ENCODE measurements at places on chromosomes 2 and 18.

- no peak for DNase-seq
Measured at GRCh38 chr2:26185304-26185928, 12.5 kb downstream of the GAREM2 start.

GRCh38 chr2:11515490-11515981 lies 18.3 kb upstream of the GREB1 start:
- DNase-seq: no peak

DNA sequence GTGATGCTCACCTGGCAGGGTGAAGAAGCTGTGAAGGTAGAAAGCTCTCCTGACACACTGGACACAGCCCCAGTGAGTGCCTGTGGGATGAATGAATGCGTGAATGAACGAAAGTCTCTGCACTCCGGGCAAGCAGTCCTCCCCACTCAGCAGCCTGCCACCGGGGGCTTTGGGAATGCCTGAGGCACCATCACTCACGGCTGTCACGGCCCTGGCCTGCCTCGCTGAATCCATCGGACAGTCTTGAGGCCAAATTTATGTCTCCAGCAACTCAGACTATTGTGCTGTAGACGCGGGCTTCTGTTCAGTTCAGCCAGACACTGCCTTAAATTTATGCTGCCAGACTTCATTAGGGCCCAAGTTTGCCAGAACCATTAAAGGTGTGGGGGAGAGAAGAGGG lies 62.9 kb upstream of the TEX51 start:
- DNase-seq: no peak

DNA sequence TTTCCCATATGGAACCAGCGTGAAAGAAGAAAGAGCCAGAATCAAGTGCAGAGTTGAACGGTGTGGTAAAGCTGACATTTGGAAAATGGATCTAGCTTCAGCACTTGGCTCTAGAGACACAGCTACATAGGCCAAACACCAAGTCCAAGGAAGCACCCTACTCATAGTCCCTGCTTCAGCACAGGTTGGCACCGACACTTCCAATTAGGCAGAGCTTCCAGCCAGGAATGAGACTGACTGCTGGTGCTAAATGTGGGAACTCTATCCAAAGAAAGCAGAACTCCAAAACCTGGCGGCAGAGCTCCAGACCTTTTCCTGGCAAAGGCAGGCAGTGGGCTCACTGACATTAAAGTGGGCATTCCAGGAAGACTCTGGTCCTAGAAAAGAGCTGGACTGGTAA lies 125.4 kb upstream of the CTNNA2 start:
- no peak for DNase-seq

GRCh38 chr2:224025874-224026273 lies 13.2 kb downstream of the SERPINE2 start:
- no peak for DNase-seq

DNA sequence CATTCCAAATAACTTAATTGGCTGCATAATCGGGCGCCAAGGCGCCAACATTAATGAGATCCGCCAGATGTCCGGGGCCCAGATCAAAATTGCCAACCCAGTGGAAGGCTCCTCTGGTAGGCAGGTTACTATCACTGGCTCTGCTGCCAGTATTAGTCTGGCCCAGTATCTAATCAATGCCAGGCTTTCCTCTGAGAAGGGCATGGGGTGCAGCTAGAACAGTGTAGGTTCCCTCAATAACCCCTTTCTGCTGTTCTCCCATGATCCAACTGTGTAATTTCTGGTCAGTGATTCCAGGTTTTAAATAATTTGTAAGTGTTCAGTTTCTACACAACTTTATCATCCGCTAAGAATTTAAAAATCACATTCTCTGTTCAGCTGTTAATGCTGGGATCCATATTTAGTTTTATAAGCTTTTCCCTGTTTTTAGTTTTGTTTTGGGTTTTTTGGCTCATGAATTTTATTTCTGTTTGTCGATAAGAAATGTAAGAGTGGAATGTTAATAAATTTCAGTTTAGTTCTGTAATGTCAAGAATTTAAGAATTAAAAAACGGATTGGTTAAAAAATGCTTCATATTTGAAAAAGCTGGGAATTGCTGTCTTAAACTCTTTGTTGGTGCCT lies 1.4 kb downstream of the PCBP1 start:
- no peak for DNase-seq

GRCh38 chr2:23622466-23622865 lies 237.5 kb downstream of the KLHL29 start:
- no peak for DNase-seq

DNA sequence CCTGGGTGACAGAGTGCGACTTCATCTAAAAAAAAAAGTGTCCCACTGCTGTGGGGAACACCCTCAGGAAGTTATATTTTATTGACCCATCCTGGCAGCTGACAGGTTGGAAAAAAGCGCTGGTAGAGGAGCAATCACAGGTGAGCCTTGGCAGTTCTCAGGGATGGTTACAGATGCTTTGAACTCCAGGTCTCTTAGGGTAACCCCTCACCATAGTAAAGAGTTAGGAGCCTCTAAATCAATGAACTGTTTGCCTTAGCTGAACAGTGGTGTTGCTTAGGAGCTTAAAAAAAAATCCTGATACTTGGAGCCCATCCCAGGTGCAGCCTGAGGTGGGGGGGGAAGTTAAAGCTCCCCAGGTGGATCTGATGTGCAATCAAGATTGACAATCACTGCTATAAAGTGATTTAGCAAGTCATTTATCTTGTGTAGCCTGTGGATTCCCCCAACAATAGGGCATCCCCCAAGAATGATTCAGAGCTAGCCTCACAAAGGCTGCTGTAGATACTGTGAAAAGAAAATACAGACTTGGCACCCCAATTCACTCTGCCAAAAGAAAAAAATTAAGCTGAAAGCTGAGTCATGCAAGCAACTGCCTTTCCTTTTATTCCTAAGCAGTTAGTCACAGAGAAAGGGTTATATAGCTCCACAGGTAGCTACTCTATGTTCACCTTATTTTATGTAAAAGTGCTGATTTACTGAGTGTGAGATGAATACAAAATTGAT lies 14.8 kb downstream of the SLC16A14 start:
- DNase-seq: no peak

DNA sequence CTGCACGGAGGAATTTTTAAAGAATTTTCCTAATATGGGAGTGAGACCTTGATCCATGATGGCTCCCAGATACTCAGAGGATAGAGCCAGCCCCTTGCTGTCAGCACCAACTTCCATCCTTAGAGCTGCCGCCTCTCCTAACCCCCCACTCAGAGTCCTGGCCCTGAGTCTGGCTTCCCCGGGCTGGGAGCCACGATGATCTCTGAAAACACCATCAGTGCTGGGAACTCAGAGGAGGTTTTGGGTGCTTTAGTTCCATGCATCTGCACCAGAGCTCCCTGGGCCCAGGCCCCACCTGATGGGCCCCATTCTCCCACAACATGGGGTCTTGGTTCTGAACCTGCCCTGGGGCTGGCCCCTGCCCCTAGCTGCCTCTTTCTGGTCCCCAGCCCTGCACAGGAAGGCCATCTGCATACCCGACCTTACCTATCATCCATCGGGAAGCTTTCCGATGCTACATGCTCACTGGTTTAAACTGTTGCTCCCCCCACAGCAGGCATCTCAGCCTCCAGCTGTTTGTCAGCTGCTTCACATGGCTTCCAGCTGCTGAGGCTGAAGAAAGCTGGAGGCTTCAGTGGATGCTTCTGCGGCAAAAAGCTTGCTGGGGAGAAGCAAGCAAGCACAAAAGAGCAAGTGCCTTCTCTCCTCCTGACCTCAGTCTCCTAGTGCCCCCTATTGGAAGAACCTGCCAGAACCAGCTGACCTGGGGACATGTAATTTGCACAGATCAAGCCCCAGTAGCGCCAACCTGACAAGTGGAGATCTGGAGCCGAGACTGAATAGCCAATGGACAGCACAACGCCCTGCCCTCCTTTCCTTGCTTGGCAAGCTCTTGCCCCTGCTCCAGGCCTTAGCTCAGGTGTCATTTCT lies 24.2 kb upstream of the RHOB start:
- no peak for DNase-seq

DNA sequence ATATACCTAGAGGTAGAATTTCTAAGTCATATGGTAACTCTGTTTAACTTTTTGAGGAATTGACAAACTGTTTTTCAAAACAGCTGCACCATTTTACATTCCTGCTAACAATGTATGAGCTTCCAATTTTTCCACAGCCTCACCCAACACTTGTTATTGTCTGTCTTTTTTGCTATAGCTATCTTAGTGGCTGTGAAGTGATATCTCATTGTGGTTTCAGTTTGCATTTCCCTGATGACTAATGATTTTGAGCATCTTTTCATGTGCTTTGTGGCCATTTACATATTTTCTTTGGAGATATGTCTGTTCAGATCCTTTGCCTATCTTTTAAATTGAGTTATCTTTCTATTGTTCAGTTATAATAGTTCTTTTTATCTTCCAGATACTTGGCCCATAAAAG lies 273.8 kb downstream of the AGPS start:
- DNase-seq: no peak

DNA sequence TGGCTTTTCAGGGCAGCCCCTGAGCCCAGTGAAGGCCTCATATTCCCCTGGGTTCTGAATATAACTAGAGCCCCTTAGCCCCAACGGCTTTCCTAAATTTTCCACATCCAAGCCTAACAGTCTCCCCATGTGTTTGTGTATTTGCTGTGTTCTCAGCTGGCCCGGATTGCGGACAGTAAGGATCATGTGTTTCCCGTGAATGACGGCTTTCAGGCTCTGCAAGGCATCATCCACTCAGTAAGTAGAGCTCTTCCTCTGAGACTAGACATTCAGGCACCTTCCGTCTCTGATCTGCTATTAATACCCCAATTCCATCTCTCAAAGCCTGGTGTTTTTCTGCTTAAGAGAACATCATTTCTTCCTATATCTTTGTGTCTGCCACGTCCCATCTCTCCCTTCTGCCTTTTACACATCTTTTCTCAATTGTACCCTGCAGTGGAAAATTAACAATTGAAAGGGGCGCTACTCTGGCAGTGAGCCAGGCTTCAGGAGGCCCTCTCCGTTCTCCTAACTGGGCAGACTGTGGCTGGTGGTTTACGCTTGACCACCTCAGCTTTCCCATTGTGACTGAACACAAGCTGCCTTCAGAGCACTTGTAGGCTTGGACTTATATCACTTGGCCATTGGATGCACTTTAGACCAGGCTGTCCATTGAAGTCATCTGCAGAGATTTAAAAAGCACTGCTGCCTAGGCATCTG lies 64.4 kb downstream of the ANTXR1 start:
- DNase-seq: no peak

DNA sequence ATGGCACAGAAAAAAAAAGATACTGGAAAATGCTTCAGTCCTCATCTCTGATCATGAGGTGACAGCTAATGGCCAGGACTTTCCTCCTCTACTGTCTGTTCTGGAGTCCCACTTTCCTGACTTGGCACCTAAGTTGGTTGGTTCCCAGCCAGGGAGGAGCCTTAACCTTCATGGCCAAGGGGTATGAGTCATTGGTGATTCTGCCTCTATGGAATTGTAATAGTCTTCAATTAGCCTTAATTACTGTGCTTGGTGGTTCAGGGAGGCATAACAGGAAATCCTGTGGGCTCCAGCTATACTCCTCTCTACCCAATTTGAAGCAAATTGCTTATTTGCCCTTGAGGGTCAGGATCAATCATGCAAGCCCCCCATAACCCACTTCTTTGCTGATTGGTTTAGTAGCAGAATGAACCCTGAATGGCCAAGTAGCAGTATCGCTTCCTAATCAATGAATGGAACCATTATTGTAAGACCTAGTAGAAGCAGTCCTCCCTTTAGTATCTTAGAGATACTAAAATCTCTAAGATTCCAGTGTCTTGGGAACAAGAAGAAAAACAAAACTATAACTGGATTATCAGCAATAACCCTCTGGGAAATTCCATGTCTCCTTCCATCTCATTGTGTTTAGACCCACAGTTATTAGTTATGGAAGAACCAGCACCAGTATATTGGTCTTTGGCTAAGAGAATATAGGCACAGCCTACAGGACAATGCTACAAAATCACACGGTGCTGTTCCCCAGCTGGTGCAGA lies 109.0 kb downstream of the COL6A3 start:
- DNase-seq: peak; percentile 89

- no peak for DNase-seq
Measured at GRCh38 chr18:26650310-26651268, 102.2 kb upstream of the KCTD1 start.

DNA sequence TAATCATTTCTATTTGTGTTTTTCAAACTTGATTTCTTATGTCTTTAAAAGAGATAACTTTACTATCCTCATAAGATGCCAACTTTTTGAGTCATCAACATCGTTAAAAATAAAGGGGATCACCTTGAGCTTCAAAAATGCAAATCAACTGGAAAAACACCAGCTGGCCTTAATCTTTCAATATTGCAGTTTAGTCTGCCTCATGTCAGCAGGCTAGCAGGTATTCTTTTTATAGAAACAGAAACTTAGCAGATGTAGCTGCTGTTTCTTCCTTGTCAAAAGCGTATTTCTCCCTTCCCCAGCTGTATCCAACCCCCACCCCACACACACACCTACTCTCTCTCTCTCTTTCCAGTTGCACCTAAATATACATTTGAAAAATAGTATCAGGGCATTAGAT lies 154.1 kb upstream of the ZNF804A start:
- no peak for DNase-seq

- DNase-seq: no peak
Measured at GRCh38 chr18:62109676-62110075, 77.2 kb downstream of the PIGN start.

DNA sequence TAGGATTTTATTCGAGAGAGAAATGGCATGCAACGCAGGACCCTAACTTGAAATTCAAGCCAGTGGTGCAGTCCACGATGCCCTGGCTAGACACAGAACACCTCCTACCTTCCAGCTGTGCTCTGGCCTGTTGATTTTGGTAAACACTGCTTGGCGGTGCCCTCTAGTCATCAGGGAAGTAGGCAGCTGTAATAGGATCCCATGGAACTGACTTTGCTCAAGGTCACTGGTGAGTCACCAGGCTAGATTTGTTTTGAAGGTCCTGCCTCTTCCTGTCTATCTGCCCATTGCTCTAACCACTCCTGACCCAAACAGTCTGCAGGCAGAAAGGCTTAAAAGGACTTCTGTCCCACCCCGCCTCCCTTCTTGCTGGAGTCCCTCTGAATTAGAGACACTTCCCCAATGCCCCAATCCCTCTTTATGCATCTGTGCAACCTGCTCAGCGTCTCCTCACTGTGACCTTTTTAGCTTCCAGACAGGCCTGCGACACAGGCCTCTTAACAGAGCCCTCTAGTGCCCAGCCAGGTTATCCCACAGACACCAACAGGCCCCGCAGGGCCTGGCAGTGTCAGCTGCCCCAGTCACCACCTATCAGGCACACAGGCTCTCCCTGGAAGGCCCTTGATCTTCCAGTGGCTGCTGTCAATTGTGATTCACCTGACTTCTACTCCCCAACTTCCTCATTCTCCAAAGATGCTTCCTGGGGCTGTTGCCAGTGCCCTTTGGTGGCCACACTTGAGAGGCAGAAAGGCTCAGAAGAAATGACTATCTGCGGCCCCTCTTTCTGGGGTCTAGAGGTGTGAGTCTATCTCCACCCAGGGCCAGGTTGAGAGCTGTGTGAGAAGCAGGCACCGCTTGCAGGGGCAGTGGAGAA lies 5.2 kb downstream of the TMEM127 start:
- DNase-seq: peak; percentile 50

- DNase-seq: no peak
Measured at GRCh38 chr2:56590611-56591010, 406.8 kb downstream of the CCDC85A start.
